ENCODE measurements at places on chromosomes 11 and 22.

GRCh38 chr11:125275905-125276618 is 111.5 kb downstream of the PKNOX2 start:
- no peak for DNase-seq

GRCh38 chr22:25545672-25546071 is 18.8 kb upstream of the GRK3 start:
- DNase-seq = no peak

DNA sequence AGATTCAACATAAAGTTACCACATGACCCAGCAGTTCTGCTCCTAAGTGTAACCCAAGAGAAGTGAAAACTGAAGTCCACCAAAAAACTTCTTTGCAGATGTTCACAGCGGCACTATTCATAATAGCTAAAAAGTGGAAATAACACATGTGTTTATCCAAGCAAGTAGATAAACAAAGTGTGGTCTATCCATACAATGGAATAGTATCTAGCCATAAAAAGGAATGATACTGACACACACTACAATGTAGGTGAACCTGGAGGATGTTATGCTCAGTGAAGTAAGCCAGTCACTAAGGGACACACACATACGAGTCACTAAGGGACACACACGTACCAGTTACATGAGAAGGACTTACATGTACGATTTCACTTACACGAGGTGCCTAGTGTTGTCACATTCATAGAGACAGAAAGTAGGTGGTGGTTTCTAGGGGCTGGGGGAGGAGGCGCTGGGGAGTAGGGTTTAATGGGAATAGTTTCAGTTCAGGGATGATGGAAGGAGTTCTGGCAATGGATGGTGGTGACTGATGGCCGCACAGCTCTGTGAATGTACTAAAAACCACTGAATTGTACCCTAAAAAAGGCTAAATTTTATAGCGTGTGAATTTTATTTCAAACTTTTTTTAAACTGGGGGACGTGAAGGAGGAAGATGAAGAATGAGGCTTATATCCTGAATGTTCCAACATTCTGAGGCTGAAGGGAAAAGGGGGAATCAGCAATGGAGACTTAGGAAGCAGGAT is 27.2 kb upstream of the COMT start:
- no peak for DNase-seq

GRCh38 chr11:126722956-126723664 is 277.5 kb downstream of the KIRREL3 start:
- no peak for DNase-seq

DNA sequence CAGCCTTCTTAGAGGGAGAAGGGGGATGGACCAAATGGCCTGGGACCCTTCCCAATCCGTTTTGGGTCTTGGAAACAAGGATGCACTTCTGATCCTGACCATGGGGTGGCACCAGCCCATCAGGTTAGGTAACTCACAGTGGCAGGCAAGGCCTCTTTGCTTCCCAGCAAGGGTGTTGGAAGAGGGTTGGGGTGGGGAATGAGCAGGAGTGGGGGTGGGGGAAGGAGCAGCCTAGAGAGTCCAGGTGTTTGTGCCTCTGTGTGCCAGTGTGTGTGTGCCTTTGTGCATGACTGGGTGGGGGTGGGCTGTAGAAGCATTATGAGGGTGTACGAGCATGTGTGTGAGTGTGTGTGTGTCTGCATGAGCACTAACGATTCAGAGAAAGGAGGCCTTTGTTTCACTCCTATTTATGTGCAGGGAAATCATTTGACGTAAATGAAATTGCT is 213.1 kb downstream of the INSC start:
- DNase-seq = peak; percentile 79

GRCh38 chr22:43151251-43152002 is at the start of gene TSPO:
TSS of gene TSPO (plus strand) at chr22:43151559. CDS start at chr22:43159239, 7,680 bp downstream.
- peak; percentile 80 for DNase-seq

DNA sequence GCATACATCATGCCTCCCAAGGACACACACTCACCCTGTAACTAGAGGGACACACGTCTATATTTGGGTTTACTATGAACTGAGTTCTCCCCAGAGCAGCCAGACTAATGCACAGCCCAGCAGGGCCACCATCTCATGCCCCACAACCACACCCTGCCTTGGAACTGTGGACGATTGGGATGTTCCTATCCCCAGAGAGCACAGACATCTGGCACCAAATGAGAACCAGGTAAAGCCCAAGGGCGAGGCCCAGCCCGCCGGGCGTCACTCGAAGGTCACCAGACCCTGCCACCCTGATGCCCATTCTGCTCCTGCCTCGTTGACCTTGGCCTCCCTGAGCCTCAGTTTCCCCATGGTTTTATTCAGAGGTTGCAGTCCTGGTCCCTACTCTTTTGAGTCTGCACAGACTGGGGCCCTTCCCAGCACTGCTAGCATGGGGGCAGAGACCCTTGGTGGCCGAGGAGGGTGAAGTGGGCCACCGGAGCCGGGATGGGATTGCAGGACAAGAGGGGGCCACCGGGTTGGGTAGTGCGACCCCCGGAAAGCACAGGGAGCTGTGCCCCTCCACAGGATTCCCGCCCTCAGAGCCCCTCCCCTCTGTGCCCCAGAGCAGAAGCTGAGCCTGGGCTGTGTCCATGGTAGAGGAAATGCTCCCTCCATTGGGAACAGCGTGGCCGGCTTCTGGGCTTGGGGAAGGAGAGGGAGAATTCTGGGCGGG is 56.8 kb downstream of the IGLL5 start:
- DNase-seq = no peak

DNA sequence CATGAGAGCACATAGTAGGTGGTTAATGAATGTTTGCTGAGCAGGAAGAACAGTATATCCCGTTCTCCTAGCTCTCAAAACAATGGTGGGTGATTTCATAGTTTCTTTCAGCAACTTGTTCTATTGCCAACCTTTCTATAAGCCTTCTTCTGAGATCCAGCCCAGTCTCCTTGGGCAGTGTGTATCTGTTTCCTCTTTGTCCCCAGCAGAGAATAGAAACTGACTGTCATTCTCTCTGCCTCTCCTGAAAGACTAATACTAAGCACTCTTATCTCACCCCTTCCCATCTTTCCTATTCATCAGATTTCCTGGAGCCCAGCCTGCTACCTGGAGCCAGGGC is 272.9 kb downstream of the ST3GAL4 start:
- no peak for DNase-seq

DNA sequence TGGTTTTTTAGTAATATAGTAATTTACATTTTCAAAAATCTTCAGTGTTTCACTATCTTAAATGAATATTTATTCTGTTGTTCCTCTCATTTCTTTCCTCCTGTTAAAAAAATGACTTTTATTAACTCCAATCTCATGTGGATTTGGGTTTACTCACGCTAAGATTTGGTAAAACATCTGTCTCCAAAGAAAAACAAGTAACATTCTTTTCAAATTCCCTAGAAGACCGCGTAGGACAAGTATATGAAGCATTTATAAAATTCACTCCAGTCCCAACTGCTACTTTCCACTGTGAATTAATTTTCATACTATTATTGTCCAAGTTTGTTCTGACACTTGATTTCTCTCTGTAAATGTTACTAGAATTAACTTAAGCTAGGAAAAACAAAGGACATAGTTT is 26.2 kb downstream of the SBF2 start:
- no peak for DNase-seq

DNA sequence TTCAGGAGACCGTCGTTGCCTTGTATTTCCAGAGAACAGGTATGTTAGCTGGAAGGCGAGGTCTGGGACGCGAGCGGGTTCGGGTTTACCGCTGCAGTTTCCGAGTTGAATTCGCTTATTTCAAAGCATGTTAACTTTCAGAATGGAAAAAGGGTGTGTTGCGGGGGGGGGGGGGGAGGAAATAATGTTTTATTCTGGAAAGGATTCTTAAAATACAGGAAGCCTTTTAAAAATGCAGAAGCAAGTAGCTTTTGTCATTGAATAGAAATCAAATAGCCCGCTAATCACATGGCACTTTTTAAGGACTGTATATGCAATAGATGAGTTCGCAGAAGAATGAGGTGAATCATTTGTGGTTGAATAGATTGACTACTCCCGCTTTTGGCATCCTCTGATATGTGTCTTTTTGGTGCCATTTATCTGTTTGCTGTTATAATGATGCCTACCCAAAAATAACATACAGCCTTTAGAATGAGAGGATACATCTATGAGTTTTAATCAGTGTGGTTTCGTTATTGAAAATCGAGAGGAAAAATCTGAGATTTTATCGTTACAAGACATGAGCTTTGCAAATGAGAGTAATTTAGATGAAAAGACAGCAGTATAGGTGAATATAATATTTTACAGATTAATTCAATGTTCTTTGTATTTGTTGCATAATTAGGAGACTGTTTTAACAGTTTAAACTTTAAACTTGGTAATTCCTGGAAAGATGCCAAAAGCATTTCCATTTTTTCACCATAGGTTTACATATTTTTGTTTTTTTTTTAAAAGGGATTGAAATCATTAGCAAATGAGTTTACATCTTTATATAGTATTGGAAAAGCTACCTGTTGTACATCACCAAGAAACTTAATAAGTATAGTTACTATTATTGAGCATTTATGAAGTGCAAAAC is 1.7 kb downstream of the PDE3B start:
- DNase-seq = no peak

GRCh38 chr11:72037554-72038311 is 39.0 kb downstream of the IL18BP start:
- peak; percentile 58 for DNase-seq

GRCh38 chr22:39364714-39365491 is 15.1 kb downstream of the SYNGR1 start:
- DNase-seq = peak; percentile 32

- no peak for DNase-seq
These were observed 983.3 kb downstream of the OPCML start for GRCh38 chr11:132549001-132549400.

GRCh38 chr22:37095113-37095512 is 14.4 kb downstream of the TMPRSS6 start:
- no peak for DNase-seq

GRCh38 chr22:49123621-49124192 is 704.0 kb downstream of the BRD1 start:
- DNase-seq = no peak

DNA sequence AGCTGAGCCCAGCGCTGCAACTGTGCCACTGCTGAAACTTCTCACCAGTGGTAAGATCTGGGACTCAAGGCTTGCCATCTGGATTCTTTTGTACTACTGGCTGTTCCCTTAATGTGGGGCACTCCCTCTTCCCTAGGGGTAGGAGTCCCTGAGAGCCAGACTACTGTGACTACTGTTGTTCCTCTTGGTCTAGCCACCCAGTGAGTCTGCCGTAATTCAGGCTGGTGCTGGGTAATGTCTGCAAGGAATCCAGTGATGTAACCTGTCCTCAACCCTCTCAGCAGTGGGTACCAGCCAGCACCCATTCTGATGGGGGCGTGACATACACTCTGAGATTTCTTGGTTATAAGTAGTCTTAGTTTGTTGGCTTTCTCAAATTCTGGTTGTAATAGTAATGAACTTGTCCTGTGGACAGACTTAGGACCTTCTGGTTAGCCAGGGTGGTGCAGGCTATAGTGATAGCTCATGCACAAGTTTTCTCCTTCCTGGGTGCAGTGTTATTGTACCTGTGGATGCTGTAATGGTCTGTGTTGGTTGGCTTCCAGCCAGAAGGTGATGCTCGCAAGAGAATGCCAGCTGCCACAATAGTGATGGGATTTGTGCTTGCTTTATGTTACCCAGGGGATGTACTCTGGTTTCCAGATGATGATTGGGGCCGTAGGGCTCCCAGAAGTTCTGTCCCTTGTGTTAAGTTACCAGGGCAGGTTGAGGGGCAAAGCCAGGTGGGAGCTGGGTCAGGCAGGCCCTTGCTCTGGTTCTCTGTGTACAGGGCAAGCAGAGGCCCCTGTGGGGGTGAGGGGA is 65.5 kb downstream of the ARHGAP42 start:
- no peak for DNase-seq

DNA sequence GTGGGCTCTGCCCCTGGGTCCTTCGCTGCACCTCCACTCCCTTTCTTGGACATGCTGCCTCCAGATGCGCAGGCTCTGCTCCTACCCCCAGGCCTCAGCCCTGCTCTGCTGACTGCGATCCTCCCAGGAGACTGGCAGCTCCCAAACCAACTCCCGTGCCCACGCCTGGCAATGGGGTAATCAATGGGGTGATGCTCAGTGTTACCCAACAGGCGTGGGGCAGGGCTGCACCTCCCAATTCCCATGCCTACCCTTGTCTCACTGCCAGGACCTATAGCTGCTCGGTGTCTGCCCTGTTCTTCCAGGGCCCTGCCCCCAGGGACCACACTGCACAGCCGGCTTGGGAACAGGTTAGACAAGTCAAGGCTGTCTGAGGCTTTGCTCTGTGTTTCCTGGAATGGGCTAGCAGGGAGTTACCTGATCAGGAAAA is at the start of gene ALDH3B2:
TSS of gene ALDH3B2 (minus strand) at position 182 of the 430 bp plus-strand sequence. CDS start 7,688 bp downstream, outside the sequence.
- DNase-seq = no peak

GRCh38 chr22:24435861-24436371 is 8.5 kb downstream of the ADORA2A start:
- no peak for DNase-seq

DNA sequence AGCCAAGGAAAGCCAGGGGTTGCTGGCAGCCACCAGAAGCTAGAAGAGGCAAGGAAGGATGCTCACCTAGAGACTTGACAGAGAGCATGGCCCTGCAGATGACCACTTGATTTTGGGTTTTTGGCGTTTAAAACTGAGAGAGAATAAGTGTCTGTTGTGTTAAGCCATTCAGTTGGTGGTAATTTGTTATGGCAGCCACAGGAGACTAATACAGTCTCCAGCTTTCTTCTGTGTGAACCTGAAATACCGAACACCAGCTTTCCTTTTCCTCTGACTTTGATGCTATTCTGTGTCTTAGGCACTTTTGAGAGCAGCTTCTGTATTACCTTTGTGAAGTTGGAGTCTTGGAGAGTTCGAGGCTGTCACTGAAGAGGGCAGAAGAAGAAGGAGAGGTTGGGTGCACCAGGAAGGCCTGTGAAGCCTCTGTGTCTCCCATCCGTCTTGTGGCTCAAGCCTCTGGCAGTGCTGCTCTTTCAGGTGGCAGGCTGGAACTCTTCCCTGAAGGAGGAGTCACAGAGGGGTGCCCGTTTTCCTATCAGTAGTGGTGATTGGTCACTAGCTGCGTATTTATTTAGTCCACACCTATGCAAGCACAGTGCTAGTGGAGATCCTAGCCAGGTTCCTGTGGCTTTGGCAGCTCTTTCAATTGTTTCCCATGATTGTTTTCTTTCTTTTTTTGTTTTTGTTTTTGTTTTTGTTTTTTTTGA is 2.5 kb downstream of the TBC1D22A start:
- DNase-seq = no peak

DNA sequence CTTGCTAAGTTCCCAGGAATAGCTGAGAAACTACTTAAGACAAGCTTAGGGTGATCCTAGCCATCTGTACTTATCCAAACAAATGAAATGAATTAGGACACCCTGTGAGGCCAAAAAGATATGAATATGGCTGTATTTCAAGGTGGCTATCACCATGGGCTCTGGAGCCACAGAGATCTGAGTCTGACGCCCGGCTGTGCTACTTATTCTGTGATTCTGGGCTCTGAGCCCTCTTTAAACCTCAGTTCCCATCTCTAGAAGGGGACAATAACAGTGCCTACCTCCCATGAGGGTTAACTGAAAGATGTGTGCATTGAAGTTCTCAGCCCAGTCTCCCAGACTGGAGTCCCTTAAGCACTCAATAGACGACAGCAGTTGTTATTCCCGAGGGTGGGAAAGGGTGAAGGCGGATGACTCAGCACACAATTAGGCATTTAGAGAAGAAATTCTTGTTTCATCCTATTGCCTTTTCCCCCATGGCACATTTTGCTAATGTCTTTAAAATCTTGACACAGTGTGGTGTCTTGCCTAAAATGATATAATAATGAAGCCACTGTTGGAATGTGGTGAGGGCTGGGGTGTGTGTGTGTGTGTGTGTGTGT is 132.5 kb downstream of the ADAMTS15 start:
- no peak for DNase-seq

- DNase-seq = no peak
These were observed 12.6 kb upstream of the MS4A15 start for GRCh38 chr11:60744114-60744513.

- DNase-seq = peak; percentile 58
These were observed 1.2 kb downstream of the MSANTD2 start for GRCh38 chr11:124798991-124799347.
